ENCODE measurements at places on chromosomes 3 and 15.
A peak's percentile ranks its signal among the peaks of the same experiment; 100 is the strongest.

- DNase-seq, result no peak
These were observed 157.3 kb downstream of the IGF1R start for GRCh38 chr15:98805434-98806274.

- DNase-seq, result no peak
These were observed 9.0 kb downstream of the TGM4 start for GRCh38 chr3:44883213-44883955.

DNA sequence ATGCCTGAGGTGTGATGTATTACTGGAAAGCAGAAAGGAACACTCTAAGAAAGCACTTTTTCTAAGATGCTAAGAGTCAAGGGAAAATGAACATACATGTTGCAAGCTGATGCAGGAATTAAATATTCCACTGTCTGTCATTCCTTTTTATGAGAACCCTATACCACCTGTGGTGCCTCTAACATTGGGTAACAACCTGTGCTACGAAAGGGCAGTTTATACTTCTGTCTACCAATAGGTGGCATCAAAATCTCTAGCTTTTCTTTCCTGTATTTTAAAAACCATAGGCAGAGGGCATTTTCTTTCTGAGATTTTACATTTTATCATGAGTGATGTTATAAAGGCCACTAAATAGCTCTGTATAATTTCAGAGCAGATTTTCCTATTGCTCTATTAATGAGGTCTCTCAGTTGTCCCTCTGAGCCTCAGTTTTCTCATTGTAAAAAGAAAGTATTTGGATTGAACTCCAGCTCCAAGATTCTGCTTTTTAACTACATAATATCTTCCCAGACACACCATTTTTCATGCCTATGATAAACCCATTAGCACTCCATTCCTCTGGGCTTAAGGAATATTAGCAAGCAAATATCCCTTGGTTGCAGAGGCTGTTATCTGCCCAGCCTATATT, 3.5 kb upstream of the CPNE4 start:
- no peak for DNase-seq

GRCh38 chr3:34646911-34647460, 848.6 kb downstream of the PDCD6IP start:
- no peak for DNase-seq

DNA sequence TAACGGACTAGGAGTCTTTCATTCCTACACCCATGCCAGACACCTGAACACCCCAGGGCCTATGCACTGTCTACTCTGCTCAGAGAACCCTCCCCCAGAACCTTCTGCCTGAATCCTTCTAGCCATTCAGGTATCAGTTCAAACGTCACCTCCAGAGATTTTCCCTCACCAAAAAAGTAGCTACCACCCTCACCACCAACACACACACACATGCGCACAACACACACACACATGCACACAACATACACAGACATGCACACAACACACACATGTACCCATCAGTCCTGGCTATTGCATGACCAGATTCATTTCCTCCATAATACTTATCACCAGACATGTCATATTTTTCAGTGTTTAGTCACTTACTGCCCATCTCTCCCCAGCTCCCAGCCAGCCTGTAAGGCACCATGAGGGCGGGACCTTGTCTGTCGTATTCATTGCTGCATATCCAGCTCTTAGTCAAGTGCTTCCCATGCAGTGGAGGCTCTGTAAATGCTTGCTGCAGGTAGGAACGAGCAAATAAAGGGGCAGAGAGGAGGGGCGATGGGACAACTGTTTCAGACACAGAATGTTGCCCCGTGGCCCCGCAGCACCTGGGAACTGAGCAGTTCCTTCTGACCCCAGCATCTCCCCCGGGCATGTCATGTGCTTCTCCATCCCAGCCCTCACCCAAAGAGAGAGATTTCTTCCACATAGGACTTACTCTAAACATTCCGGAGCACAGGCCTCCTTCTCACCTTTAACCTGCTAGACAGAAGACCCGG, 29.2 kb downstream of the XXYLT1 start:
- DNase-seq, result no peak

DNA sequence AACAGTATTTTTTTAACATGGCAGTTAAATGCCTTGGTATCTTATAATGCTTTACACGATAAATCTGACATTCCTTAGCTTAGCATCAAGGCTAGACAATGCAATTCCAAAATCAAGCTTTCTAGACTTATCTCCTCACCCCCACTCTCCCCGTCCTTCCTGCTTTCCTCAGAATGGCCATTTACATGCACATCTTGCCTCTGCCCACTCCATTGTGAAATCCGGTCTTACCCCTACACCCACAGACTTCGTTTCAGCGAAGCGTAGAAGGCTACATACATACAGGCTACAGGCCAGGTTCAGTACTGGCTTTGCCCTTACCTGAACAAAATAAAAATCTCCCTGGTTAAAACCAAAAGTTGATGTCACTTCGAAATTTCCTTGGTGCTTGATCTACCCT, 58.6 kb upstream of the SLC12A8 start:
- no peak for DNase-seq

DNA sequence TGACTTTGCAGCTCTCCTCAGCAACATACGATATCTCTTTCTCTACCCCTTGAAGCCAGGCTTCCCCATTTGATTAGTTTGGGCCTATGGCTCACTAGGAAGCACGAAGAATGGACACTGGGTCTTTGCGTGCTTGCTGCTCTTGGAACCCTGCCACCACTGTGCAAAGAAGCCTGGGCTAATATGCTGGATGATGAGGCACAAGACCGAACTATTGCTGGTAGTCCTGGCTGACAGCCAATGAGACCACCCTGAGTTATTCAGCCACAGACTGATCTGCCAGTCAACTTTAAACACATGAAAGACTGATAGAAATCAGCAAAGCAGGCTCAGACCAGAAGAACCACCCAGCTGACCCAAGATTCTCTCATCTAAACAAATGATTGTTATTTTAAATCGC, 250.3 kb downstream of the CBLB start:
- no peak for DNase-seq

GRCh38 chr15:65980824-65981456, 111.6 kb downstream of the RAB11A start:
- DNase-seq, result no peak

GRCh38 chr3:55526332-55527030, 39.4 kb upstream of the WNT5A start:
- no peak for DNase-seq

- DNase-seq, result no peak
These were observed 14.1 kb upstream of the GNAT1 start for GRCh38 chr3:50177346-50177745.

DNA sequence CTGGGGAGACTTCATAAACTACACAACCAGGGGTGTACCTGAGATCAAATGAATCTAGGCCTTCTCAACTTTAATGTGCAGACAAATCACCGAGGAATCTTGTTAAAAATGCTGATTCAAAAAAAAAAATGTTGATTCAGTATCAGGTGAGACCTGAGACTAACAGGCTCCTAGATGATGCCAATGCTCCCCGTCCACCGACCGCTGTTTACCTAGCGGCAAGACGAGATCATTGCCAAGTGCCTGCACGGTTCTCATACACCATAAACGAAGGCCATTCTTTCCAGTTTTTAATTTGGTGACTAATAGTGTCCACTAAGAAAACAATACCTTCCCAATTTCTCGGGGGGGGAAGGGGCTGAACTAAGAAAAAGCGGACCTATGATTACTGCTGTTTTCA, 2.5 kb upstream of the FSIP1 start:
- no peak for DNase-seq

DNA sequence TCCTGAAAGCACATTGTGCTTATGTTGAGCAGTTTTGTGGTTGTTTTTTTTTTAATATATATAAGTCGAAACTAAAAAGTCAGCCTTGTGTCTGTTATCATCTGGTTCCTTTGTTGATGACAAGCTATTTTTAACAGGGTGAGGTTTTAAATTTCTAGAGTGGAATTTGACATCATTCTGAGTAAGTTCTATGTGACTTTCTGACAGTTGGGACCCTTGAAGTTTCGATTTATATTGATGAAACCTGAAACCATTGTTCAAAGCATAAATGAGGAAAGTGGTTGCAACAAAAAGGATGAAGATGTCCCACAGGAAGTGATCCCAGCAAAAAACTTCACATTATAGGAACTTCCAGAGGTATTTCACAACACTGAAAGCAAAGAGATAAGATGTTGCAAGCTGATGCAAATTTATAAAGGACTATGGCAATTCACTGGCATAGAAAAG, 94.0 kb downstream of the CYP19A1 start:
- DNase-seq, result no peak

- peak; percentile 37 for DNase-seq
These were observed 68.0 kb downstream of the ATP2B2 start for GRCh38 chr3:10437272-10437994.

- DNase-seq, result no peak
These were observed 54.0 kb downstream of the ETV5 start for GRCh38 chr3:186054792-186055352.

- DNase-seq, result no peak
These were observed 31.5 kb upstream of the TFDP2 start for GRCh38 chr3:142180761-142181362.

GRCh38 chr3:187403768-187404288, 35.6 kb downstream of the RTP4 start:
- DNase-seq, result no peak

- DNase-seq, result no peak
These were observed 775 bp downstream of the CCNDBP1 start for GRCh38 chr15:43186003-43186353.

- no peak for DNase-seq
These were observed 20.2 kb downstream of the PAK6 start for GRCh38 chr15:40259021-40259420.

- no peak for DNase-seq
These were observed 375.6 kb upstream of the GBE1 start for GRCh38 chr3:82137050-82137449.

DNA sequence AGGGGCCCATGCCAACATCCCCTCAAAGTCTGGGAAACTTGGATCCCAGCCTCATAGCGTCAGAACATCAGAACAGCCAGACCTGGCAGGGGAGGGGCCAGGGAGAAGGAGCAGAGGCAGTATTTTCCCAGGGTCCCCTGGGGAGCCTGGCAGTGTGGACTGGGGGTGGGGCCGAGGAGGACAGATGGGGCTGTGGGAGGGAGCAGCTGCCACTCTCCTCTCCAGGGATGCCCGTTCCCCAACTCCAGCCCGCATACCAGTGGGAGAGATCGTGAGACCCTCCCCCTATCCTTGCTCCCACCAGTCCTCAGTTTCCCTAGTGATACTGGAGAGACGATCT, 6.5 kb upstream of the DNAJB8 start:
- no peak for DNase-seq

DNA sequence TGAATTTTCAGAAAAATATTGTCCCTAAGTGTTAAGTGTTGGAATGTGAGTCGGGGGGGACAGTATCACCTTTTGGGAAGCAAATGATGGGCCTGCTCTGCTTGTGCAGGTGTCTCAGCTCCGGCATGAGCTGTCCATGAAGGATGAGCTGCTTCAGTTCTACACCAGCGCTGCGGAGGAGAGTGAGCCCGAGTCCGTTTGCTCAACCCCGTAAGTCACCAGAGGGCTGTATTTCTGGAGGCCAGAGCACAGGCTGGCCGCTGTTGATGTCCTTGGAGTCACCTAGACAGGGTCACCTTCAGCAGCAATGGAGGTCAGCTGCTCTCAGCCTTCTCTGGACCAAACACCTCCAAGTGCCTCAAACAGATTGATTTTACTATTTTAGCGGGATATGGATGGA, 78.0 kb downstream of the CCK start:
- DNase-seq, result no peak

DNA sequence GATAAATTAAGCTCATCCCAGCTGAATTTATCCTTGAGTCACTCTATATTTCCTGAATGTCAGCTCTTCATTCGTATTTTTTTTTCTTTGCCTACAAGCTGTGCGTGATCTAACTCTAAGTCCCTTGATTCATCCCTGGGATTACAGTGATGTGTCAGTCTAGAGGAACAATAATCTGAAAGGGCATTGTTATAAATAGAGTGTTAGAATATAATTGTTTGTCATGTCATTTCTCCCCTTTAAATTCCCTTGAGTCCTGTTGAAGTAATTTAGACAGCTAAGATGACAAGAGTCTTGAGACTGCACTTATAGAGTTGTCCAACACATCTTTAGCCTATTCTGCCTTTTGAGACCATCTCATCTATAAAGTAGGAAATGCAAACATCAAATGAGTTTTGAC, 621.8 kb downstream of the ZIC1 start:
- DNase-seq, result no peak
